ENCODE measurements at places on chromosomes 2 and 18. TPM values are rescaled to one million over a fixed set of nuclear protein-coding genes. Genes with fewer than 3 reads are reported as not detected.

GRCh38 chr2:41728788-41729338, 319.0 kb upstream of the PKDCC start:
- no peak for DNase-seq

Gene STEAP3
- 18.9 TPM for total RNA-seq

- no peak for DNase-seq
These were observed 359.9 kb upstream of the FANCL start for GRCh38 chr2:58601017-58601416.

Gene CDH2
- total RNA-seq, result 0.50 TPM

- no peak for DNase-seq
These were observed 423.3 kb downstream of the CMPK2 start for GRCh38 chr2:6442252-6442985.

GRCh38 chr2:12718015-12718671, 1.4 kb downstream of the TRIB2 start:
- no peak for DNase-seq

Gene GKN2
- not detected for total RNA-seq

DNA sequence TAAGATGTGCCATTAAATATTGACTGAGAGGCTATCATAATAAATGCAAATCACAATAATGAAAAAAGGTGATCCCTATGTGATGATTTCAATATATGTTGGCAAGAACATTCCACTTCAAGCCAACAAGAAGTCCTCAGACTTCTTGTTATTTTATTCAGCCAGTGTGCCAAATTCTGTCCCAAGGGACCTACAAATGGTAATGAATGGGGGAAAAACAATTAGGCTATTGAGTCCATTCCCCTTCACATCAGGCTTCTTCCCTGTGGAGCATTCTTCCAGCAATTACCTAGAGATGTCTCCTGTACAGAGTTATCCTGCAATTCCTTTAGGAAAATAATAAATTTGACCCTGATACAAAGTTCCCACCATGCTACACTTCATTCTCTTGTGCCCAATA, 144.4 kb downstream of the PIEZO2 start:
- DNase-seq, result no peak

Gene SOX11
- total RNA-seq, result not detected

- no peak for DNase-seq
These were observed 1.2 kb downstream of the TNS1 start for GRCh38 chr2:218001629-218002028.

GRCh38 chr2:237269138-237269875, 144.7 kb downstream of the COL6A3 start:
- DNase-seq, result no peak

- DNase-seq, result no peak
These were observed 365.0 kb upstream of the VRK2 start for GRCh38 chr2:57681650-57682049.

Gene SIGLEC15
- total RNA-seq, result not detected

GRCh38 chr2:55550368-55551102, 31.0 kb downstream of the CFAP36 start:
- no peak for DNase-seq

GRCh38 chr18:6284300-6284699, 130.4 kb downstream of the L3MBTL4 start:
- no peak for DNase-seq

DNA sequence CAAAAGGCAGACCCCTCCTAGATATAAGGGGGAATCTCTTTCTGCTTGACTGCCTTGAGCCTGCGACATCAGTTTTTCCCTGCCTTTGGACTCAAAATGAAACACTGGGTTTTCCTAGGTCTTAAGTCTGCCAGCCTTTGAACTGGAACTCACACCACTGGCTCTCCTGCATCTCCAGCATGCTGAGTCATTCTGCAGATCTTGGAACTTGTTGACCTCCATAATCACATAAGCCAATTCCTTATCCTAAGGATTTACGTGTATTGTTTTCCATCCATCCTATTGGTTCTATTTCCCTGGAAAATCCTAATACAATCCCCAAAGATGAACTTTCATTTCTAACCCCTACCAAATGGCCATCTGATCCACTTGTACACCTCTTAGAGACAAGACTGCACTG, 88.0 kb downstream of the AFF3 start:
- no peak for DNase-seq

GRCh38 chr2:128615571-128615970, 296.9 kb upstream of the HS6ST1 start:
- no peak for DNase-seq

Gene ZNF521
- 15.0 TPM for total RNA-seq

DNA sequence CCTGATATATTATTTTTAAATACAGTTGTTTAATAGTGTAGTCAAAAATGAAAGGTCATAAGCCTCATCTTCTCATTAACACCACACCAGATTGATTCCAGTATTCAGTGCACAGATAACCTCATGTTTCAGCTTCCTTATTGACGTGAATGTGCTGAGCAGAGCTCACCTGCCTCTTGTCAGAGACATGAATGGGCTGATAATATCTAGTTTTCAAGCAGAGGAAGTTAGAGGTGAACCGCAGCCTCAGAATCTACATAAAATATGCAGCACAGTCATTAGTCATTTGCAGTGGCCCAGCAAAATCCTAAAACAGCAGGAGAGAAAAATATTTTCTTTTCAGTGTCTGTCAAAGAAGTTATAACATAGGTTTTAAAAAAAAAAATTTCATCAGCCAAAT, 216.2 kb downstream of the GBX2 start:
- no peak for DNase-seq

DNA sequence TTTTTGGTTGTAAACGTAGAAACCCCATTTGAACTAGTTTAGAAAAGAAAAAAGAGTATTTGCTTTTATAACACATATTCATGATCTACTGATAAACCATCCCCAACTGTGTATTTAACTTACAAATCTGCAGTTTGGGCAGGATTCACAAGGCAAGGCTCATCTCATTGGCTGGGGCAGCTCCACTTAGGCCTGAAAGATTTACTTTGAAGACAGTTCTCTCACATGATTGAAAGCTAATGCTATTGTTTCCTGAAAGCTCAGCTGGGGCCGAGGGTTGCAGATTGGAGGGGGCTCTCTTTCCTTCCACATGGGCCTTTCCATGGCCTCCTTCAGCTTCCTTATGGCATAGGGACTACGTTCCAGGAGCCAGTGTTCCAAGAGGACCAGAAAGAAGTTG, 47.4 kb downstream of the ARHGAP15 start:
- DNase-seq, result no peak

- no peak for DNase-seq
These were observed 321.3 kb downstream of the PID1 start for GRCh38 chr2:228949831-228950230.

- DNase-seq, result no peak
These were observed 288.1 kb downstream of the TMX3 start for GRCh38 chr18:68426731-68427315.

DNA sequence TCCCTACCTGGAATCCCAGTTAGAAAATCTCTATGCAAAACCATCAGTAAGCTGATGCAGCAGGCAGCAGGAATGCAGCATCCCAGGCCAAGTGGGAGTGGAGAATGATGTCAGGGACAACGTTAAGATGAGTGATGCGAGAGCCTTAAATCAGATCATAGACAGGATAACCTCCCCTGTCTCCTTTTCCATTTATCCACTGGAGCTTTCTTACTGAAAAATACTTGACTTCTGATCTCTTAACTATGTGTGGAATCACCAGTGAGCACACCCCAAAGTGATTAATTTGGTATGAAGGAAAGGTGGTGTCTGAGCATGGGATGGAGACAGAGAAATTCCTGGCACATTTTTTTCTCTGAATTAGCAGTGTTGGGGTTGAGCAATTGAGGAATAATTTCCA, 98.0 kb downstream of the RND3 start:
- DNase-seq, result no peak

GRCh38 chr18:58496231-58496630, 132.7 kb downstream of the ALPK2 start:
- no peak for DNase-seq

DNA sequence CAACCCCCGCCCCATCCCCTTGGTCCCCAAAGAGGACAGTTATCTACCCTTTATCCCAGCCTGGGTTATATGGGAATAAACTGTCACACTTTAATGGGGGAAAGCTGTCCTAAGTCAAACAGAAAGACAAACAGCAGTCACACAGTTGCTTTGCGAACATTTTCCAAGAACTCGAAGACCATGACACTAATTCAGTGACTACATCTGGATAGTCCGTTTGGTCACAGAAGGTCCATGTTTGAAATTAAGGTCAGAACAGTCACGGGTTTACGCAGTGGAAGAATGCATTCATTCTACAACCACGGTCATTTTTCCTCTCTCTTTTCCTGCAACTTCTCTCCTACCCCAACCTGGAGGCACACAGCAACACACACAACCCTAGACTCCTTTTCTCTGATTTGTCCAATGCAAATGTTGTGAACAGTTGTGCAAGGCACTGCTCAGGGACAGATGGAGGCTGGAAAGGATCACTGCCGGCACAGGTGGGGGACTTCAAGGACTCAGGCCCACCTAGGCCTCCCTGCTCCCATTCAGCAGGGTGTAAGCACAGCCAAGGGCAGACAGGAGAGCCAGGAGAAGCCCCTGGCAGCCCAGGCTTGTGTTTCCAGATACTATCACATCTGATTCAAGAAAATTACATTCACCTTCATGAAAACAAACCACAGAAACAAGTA, 39.9 kb downstream of the ZNF516 start:
- no peak for DNase-seq

Gene CD207
- 0.47 TPM for total RNA-seq

DNA sequence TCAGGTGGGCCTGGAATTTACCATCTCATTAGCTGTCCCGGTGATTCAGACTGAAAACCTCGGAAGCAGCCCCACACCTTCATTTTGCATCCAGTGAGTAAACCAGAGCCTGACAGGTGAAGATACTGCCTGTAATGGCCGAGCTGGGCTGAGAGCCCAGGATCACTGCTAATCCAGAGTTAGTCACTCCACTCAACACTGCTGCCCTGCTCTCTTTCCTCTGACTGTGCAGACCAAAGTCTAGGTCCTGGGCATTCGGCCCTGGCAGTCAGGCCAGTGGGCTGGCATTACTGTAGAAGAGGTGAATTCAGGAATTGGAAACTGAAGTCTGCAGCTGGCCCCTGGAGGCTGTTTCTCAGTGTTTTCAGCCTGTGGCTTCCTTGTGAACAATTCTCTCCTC, 44.3 kb downstream of the TMEM17 start:
- no peak for DNase-seq

GRCh38 chr18:58196164-58196563, 152.1 kb downstream of the NEDD4L start:
- no peak for DNase-seq

Gene DRC1
- not detected for total RNA-seq

DNA sequence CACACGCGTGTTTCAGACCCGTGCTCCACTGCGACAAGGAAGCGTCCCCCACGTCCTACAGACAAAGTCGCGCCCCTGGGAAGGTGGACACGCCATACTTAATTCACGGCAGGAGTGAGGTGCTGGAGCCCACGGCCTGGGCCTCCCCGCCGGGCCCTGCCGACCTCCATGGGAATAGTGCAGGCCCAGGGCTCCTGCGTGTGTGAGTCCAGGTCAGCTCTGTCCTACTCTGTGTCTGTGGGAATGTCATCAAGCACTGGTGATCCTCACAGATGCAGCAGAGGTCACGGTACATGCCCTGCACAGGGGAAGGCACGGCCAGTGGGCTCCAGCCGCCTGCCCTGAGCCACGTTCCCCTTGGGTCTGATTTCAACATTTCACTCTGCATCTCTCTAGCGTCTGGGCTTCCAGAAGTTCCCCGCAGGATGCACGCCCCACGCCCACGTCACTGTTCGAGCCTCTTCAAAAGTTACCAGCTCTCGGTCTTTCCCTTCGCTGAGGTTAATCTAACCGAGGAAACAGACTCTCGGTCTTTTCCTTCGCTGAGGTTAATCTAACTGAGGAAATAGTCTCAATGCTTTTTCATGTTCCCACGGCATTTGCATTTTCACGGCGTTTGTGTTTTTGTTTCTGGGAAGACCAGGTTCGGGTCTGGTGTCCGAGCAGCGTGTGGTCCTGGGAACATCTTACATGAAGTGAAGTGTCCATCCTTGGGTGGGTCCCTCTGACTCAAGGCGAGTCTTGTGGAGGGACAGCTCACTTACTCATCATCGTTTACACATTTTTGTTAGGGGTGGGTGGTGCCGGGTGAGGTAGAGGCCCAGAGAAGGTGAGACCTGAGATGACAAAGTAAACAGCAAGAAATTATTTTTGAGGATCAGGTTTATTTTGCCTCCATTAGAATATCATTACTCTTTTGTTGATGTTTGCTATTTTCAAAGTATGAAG, 157.3 kb upstream of the ALKAL2 start:
- no peak for DNase-seq

DNA sequence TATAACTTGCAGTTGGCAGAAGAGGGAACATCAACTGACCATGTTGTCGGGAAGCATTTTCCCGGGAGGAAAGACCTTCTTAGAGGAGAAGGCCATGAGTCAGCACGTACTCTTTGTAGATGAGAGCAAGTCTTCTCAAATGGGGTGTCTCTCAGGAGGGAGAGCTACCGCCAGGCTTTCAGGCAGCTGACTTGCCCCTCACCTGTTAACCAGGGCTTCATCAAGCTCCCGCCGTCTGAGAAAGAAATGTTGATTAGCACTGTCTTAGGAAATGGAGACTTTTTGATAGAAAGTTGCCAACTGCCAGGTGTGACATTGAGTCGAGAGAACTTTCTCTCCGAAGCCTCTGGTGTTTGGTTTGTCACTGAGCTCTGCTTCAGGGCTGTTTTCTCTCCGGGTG, 196.1 kb downstream of the ZNF407 start:
- no peak for DNase-seq

DNA sequence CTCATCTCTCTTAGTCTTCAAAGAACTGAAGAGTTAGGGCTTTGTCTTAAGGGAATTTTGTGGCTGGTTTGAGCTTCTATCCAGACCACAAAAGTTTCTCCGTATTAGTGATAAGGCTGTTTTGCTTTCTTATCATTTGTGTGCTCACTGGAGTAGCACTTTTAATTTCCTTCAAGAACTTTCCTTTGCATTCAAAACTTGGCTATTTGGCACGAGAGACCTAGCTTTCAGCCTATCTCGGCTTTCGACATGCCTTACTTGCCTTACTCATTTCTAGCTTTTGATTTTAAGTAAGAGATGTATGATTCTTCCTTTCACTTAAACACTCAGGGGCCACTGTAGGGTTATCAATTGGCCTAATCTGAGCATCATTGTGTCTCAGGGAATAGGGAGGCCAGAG, 29.9 kb downstream of the HDHD2 start:
- DNase-seq, result no peak

Gene FRZB
- 1.8 TPM for total RNA-seq

- DNase-seq, result no peak
These were observed 220.5 kb downstream of the PIEZO2 start for GRCh38 chr18:10928772-10929373.

DNA sequence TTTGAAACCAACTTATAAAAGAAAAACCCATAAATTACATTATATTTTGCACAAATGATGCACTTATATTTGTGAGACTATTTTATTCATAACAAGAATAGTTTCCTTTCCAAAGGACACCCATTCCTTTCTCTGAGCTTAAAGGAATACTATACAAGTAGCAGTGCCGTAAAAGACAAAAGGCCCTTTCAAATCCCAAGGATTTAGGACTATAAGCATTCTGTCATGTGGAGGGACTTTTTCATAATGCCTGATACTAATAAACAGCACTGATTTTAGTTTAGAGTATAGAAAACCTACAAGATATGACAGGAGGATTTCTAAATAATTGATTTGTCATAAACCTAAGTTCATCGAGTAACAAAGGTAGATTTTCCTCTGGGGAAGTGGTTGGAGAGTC, 1134.2 kb upstream of the ZEB2 start:
- no peak for DNase-seq

GRCh38 chr2:202112041-202112440, 39.0 kb downstream of the KIAA2012 start:
- no peak for DNase-seq

Gene OTX1
- not detected for total RNA-seq

Gene BIRC6
- total RNA-seq, result 129 TPM

Gene CXCR4
- total RNA-seq, result 38.0 TPM
